ENCODE measurements at places on chromosomes 11 and 22. TPM values are rescaled to one million over a fixed set of nuclear protein-coding genes. Genes with fewer than 3 reads are reported as not detected.

Gene SNAP29
- 17.2 TPM for total RNA-seq

DNA sequence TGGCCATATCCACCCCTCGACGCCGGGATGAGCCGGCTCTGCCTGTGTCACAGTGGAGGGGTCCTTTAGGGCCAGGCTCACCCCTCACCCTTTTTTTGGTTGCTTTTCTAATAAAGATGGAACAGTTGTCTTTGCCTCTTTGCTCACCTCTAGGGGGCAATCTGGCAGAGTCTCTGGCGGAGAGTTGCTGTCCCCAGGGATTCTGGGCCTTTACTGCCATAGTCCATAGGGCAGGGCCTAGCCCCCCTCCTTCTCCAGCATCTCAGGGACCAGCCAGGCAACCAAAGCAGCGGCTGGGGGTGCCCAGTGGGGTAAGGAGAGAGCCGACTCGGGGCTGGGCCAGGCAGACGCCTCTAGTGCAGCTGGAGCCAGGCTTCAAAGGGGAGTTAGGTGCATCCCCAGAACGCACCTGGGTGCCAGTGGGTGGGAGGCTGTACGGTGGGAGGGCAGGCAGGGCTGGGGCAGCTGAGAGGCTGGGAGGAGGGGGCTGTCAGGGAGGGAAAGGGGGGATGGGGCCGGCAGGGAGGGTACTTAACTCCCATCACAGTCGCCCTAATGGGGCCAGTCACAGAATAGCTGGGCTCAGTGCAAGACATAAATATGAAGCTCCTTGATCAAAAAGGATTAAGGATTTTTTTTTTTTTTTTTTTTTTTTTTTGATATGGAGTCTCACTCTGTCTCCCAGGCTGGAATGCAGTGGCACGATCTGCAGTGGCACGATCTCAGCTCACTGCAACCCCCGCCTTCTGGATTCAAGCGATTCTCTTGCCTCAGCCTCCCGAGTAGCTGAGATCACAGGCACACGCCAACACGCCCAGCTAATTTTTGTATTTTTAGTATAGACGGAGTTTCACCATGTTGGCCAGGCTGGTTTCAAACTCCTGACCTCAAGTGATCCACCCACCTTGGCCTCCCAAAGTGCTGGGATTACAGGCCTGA is 2.5 kb upstream of the SUSD2 start:
- H3K4me3 ChIP-seq, result no peak overlapping the region
- peaks cover 4% of the 10 kb centered on the region for H3K4me1 ChIP-seq
- H3K27ac ChIP-seq, result no peak overlapping the region
- H3K27me3 ChIP-seq, result no peaks in the 10 kb centered on the region
- no peak for DNase-seq
- peaks cover 46% of the 10 kb centered on the region for H3K36me3 ChIP-seq

DNA sequence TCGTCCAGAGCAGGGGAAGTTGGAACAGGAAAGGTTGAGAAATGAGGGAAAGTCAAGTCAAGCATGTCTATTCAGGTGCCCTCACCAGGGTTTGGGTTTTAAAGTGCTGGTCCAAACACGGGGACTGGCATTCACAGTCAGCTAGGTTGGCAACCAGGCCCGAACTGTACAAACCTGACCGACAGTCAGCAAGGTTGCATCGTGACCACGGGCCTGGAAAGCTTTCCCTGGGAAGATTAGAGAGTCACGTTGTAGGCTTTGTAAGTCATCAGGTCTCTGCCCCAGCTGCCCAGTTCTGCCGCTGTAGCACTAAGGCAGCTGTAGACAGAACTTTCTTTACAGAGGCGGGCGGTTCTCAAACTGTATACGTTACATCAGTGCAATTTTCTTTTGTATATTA is 7.4 kb downstream of the KRTAP5-10 start:
- H3K27ac ChIP-seq, result no peak overlapping the region
- H3K27me3 ChIP-seq, result no peaks in the 10 kb centered on the region
- H3K4me1 ChIP-seq, result no peaks in the 10 kb centered on the region
- no peak for DNase-seq
- no peaks in the 10 kb centered on the region for H3K36me3 ChIP-seq
- no peak overlapping the region for H3K4me3 ChIP-seq

- H3K4me3 ChIP-seq, result no peak overlapping the region
- no peak for DNase-seq
- H3K27ac ChIP-seq, result no peak overlapping the region
- H3K27me3 ChIP-seq, result 0 out of 2 replicates have a peak, but pooled peaks cover 3% of the 10 kb centered on the region
- no peaks in the 10 kb centered on the region for H3K36me3 ChIP-seq
Observed at GRCh38 chr11:74735365-74735928, 4.2 kb upstream of the CHRDL2 start.

DNA sequence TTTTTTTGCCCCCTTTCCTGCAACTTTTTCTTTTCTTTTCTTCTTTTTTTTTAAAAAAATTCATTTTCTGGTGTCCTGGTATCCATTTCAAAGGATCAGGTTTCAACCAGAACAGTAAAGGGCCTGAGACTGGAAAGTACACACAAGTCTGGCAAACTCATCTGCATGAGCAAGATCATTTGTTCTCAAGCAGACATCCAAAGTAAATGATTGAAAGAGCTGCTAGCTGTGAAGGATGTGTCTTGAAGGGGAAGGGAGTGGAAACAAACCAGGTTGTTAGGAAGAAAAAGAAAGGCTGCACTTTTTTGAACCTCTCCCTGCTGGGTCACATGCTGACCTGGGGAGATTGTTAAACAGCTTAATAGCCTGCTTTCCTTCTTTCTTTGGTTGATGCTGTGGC is 5.3 kb downstream of the YAP1 start:
- no peak for DNase-seq
- H3K27me3 ChIP-seq, result no peaks in the 10 kb centered on the region
- H3K4me1 ChIP-seq, result peaks cover 58% of the 10 kb centered on the region
- no peak overlapping the region for H3K4me3 ChIP-seq
- H3K27ac ChIP-seq, result no peak overlapping the region

GRCh38 chr11:113305440-113306336 is 8.7 kb upstream of the TTC12 start:
- H3K4me3 ChIP-seq, result no peak overlapping the region
- no peaks in the 10 kb centered on the region for H3K36me3 ChIP-seq
- DNase-seq, result peak; percentile 29
- H3K4me1 ChIP-seq, result no peaks in the 10 kb centered on the region
- no peak overlapping the region for H3K27ac ChIP-seq

- no peaks in the 10 kb centered on the region for H3K27me3 ChIP-seq
- no peak overlapping the region for H3K27ac ChIP-seq
- DNase-seq, result no peak
- no peaks in the 10 kb centered on the region for H3K36me3 ChIP-seq
- no peaks in the 10 kb centered on the region for H3K4me1 ChIP-seq
- H3K4me3 ChIP-seq, result no peak overlapping the region
Observed at GRCh38 chr11:92180664-92181251, 43.9 kb upstream of the FAT3 start.

Data from SJSA1 (cell line).